ENCODE measurements at places on chromosomes 2 and 18. TPM values are rescaled to one million over a fixed set of nuclear protein-coding genes. Genes with fewer than 3 reads are reported as not detected.

The COL4A3 gene
- 1.3 TPM for total RNA-seq

The DLX2 gene
- 0.72 TPM for total RNA-seq

The UGT1A8 gene
- total RNA-seq = 0.09 TPM

The GCG gene
- not detected for total RNA-seq

The GALNT1 gene
- total RNA-seq = 49.0 TPM

The CHMP3 gene
- 87.5 TPM for total RNA-seq

The HOXD13 gene
- not detected for total RNA-seq

The CLHC1 gene
- total RNA-seq = 36.5 TPM

The C2orf80 gene
- total RNA-seq = not detected

The MERTK gene
- 0.65 TPM for total RNA-seq

The ANKRD36 gene
- 48.9 TPM for total RNA-seq

The SCN7A gene
- under 0.01 TPM for total RNA-seq

The IL36RN gene
- total RNA-seq = not detected

The TWIST2 gene
- total RNA-seq = 15.8 TPM

The ESPNL gene
- 2.4 TPM for total RNA-seq

The KCNJ3 gene
- total RNA-seq = not detected

The POTEJ gene
- not detected for total RNA-seq

The ASB18 gene
- not detected for total RNA-seq

The COL6A3 gene
- total RNA-seq = 1,372 TPM

The CDK5R2 gene
- not detected for total RNA-seq

The ST3GAL5 gene
- total RNA-seq = 19.4 TPM

The TUBA3E gene
- not detected for total RNA-seq

The GALR1 gene
- total RNA-seq = not detected

The APLF gene
- 6.8 TPM for total RNA-seq

The MRO gene
- total RNA-seq = 6.5 TPM

The CCDC68 gene
- total RNA-seq = 7.4 TPM

The LRRTM1 gene
- total RNA-seq = not detected

The SPEG gene
- 22.7 TPM for total RNA-seq

The INPP4A gene
- total RNA-seq = 11.2 TPM

The ALPP gene
- total RNA-seq = not detected

The TBR1 gene
- total RNA-seq = not detected

The FOXD4L1 gene
- total RNA-seq = 0.16 TPM

The SLC16A14 gene
- total RNA-seq = 0.49 TPM

The LCT gene
- total RNA-seq = not detected

The LYPD1 gene
- total RNA-seq = 0.74 TPM

The CNOT11 gene
- total RNA-seq = 13.7 TPM

The ANKRD30B gene
- total RNA-seq = 2.7 TPM

The SCN3A gene
- total RNA-seq = 3.1 TPM

The RBFA gene
- total RNA-seq = 20.1 TPM

The CDK15 gene
- 4.5 TPM for total RNA-seq

The SFTPB gene
- total RNA-seq = 0.09 TPM

The CXCR1 gene
- not detected for total RNA-seq

The SCN1A gene
- total RNA-seq = 0.09 TPM

The NOL4 gene
- total RNA-seq = not detected

The CTLA4 gene
- not detected for total RNA-seq

The SERPINB3 gene
- not detected for total RNA-seq

The MROH2A gene
- under 0.01 TPM for total RNA-seq

The LAMA1 gene
- total RNA-seq = 30.1 TPM

The L3MBTL4 gene
- total RNA-seq = not detected

Measured in fibroblast of the aortic adventitia (primary cell).